ENCODE measurements at places on chromosomes 7 and 10.

DNA sequence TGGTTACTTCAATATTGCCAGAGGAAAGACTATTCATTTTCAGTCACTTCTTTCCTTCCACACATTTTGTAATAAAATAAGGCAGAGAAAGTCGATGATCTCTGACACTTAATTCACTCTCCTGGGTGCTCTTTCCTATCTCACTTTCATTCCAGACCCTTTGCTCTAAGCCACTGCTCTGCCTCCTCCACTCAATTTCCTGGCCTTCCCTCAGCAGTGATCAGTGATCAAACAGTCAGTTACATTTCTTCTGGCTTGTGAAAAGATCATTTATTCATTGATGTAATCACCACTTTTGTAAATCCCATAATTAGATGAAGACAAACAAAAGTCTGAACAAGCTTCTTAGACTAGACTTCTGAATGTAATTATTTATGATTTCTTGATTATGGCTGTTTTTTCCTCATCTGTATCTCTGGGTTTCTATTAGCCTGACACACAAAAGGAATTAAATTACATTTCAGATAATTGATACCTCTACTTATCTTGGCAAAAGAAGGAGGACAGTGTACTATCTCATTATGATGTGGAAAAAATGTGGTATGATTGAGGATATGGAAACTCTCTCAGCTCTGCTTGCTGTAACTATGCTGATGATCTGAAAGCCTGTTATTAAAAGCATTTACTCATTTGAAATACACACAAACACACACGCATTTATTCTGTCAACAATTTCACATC is 1102.3 kb downstream of the GRM8 start:
- DNase-seq: no peak

- DNase-seq: no peak
Measured at GRCh38 chr7:2024567-2024918, 208.2 kb downstream of the MAD1L1 start.

GRCh38 chr7:155947051-155947450 is 134.8 kb upstream of the SHH start:
- DNase-seq: no peak

GRCh38 chr7:115676080-115676479 is 354.5 kb downstream of the TFEC start:
- DNase-seq: no peak

GRCh38 chr7:2018569-2019460 is 213.9 kb downstream of the MAD1L1 start:
- no peak for DNase-seq

GRCh38 chr10:43395571-43396060 is 13.4 kb downstream of the HNRNPF start:
- DNase-seq: no peak

GRCh38 chr7:156832195-156832877 is 60.6 kb downstream of the LMBR1 start:
- DNase-seq: no peak

- DNase-seq: no peak
Measured at GRCh38 chr7:49855281-49855980, 82.0 kb downstream of the VWC2 start.

GRCh38 chr10:119129721-119130120 is 25.8 kb downstream of the DENND10 start:
- DNase-seq: no peak

- DNase-seq: no peak
Measured at GRCh38 chr7:22197376-22197775, 159.6 kb downstream of the RAPGEF5 start.

DNA sequence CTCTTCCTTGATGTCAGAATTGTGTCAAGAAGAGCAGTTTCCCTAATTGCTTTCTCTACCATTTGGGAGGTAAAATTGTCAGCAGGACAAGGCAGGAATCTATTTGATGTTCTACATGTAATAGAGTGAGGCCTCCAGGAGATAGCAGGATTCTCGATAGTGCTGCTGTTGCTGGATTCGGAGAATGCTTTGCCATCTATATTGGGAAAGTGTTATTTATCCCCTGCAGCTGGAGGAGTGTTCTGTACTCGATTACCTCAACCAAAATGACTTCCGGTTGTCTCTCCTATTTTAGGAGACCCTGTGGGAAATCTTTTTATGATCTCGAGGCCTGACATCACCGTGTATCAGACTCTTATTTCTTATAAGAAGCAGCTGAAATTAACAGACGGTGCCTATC is 217.1 kb downstream of the TMEM178B start:
- DNase-seq: no peak

DNA sequence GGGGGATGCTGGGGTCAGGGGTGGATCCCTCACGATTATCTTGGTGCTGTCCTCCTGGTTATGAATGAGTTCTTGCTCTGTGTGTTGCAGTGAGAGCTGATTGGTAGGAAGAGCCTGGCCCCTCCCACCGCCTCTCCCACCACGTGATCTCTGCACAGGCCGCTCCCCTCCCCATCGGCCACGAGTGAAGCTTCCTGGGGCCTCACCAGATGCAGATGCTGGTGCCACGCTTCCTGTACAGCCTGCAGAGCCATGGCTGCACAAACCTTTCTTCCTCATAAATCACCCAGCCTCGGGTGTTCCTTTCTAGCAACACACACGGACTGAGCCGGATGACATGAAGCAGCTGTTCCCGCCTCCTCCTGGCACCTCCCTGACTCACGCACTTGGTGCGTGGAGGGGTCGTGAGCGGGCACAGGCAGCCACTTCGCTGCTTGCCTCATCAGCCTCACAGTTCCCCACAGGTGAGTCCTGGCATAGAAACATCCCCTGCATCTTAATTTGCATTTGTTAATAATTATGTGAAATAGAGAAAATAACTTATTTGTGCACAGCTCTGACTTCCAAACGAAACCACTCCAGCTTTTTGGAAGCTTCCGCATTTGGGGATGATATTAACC is 210.8 kb downstream of the ADARB2 start:
- no peak for DNase-seq

- no peak for DNase-seq
Measured at GRCh38 chr10:93838278-93838677, 55.5 kb upstream of the SLC35G1 start.

DNA sequence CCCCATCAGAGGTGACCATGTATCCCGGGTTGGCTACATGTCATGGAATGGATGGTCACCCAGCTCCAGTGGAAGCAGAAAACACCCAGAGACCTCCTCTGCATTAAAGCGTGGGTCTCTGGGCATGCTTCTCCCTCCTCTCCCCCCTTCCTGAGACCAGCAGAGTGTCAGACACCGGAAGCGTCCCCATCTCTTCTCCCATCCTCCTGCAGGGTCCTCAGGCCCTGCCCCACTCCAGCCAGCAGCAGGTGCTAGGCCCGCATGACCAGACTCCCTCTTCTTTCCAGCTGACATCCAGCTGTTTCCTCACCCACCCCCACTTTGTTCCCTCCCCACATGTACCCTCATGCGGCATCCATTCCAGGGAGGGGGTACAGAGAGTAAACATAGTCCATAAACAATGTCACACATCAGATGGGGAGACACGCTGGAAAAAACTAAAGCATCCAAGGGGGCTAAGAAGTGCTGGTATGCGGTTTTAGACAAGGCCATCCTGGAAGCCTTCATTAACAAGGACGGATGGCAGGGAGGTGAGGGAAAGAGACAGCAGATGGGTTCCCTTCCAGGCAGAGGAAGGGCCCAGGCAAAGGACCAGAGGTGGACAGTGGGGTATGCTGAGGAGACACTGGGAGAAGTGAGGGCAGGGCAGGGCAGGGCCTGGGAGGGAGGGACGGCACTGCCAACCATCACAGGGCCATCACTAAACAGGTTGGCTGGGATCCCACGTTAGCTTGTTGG is 12.5 kb upstream of the SLC18A3 start:
- DNase-seq: no peak

DNA sequence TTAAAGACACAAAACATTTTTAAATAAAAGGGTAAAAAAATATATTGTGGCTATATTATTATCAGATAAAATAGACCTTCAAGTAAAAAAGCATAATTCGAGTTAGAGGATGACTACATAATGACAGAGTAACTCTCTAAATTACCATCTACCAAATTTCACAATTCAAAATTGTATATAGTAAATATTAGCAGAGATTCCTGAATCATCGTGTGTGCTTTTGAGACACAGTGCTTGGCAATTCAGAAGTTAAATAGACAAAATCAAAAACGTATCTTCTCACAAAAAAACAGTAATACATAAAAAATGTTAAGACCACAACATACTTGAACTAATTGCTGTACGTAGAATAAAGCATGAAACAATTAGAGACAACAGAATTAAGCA is 110.4 kb downstream of the AHR start:
- no peak for DNase-seq

DNA sequence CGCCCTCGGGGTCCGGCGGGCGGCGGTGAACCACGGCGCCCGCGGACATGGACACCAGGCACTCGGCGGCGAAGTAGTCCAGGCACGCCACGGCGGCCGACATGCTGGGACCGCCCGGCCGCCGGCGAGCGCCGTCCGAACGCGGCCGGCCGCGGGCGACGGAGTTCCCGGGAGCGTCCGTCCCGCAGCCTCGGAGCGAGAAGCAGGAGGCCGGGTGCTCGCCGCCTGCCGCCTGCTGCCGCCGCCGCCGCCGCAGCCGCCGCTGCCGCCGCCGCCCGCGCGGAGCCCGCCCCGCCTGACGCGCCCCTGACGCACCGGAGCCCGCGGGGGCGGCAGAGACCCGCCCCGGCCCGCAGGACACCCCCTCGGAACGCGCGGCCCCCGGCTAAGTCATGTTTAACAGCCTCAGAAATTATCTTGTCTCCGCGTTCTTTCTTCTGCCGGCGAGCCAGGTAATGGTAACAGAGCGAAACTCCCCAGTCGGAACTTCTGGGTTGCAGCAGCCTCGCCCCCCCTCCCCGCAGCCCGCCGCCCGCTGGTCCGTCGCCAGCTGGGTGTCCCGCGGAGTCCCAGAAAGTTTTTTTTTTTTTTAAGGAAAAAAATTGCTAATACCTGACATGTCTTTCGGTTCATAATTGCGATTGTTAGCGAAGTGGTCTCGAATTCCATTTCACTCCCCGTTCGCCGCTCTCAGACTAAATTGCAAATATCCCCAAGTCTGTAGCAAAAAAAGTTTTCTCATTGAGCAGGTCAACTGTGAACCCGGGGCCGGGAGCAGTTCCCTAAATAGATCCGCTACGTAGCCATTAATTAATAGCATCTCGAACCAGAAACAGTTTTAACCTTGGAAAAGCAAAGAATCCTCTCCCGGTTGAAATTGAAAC is at the start of gene KLF14:
KLF14 (minus strand) TSS at position 277 of the 884 bp plus-strand sequence; CDS start at position 103, 174 bp downstream.
- DNase-seq: no peak
